Fibroblast of the aortic adventitia (primary cell): ENCODE measurements at places on chromosomes 3 and 15.

DNA sequence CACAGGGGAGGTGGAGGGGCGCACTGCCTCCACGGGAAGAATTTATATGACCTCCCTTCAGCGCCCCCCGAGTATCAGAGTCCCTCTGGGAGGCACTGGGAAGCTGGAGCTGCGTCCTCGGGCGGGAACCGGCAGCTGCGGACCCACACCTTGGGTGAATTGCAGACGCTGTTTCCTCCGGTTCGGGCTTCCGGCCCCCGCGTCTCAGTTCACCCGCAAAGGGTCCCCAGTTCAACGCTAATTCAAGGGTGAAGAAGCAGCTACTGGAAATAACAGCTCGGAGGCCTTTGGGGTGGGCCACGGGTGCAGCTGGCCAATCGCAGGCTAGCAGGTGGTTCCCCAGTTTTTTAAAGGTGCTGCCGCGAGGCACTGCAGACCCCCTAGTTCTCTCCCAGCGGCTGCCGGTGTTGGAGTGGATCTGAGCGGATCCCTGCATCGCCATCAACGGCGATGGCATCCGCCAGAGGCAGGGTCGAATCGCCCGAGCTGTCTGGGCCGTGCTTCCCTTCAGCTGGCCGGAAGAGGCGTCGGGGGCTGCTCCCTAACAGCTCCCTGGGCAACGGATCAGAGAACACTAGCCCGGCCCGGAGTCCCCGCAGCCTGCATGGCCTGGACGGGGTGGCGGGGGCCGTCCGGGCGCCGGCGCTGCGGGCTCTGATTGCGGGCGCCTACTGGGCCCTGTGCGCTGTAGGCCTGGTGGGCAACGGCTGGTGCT is 19.4 kb upstream of the ADAMTS7 start:
- DNase-seq, result no peak

DNA sequence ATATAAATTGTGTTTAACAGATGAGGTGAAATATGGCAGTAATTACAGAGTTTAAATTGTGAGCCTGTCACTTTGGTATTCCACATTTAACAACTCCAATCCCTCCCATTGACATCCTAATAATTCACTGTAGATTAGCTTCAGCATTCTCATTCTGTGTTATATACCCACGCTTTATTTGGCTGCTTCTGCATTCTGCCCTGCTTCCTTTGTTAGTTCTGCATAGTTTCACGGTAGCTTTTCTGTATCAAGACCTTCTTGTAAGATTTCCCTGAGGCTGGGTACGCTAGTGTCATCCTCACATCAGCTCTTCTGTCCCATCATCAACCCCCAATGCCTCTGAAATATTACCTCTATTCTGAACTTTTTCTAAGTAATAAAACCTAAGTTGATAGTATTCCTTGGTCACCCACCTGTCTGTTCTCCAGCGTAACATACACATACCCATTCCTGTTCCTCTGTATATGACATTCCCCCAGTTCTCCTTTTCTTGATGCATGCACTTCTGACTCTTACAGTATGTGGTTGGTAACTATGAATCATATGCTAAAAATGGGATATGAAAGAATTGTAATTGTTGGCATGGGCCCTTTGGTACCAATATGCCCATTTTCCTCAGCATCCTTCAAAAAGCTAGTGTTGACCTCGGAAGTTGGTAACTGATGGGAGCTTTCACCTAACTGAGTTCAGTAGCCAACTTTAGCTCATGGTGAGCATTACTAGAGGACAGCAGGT is 171.2 kb downstream of the KLHL25 start:
- peak; percentile 53 for DNase-seq

GRCh38 chr15:58065445-58066041 is at the start of gene ALDH1A2:
Gene ALDH1A2, minus strand, starts transcription at chr15:58065711. Its CDS starts 61 bp downstream, at chr15:58065650.
- DNase-seq, result no peak

GRCh38 chr3:32502946-32503286 is 264 bp upstream of the CMTM6 start:
- no peak for DNase-seq

DNA sequence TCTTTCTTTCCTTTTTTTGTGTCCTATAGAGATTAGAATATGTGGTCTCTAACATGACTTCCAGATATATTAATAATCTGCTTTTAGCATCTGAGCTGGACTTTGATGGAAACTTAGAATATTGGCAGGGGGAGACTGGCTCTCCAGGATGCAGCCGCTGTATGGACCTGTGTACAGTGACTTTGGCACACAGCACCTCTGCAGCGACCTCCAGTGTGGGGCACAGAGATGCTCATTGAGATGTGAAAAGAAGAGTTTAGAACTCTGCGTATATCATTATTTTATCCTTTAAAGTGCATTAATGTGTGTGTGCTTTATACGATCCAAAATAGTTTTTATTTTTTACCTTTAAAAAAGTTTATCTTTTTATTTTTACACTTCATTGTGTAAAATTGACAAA is 18.3 kb downstream of the CFAP161 start:
- no peak for DNase-seq

- peak; percentile 12 for DNase-seq
Measured at GRCh38 chr15:47870956-47871625, 153.8 kb downstream of the SEMA6D start.

GRCh38 chr3:98680723-98681122 is 82.4 kb upstream of the ST3GAL6 start:
- DNase-seq, result no peak

DNA sequence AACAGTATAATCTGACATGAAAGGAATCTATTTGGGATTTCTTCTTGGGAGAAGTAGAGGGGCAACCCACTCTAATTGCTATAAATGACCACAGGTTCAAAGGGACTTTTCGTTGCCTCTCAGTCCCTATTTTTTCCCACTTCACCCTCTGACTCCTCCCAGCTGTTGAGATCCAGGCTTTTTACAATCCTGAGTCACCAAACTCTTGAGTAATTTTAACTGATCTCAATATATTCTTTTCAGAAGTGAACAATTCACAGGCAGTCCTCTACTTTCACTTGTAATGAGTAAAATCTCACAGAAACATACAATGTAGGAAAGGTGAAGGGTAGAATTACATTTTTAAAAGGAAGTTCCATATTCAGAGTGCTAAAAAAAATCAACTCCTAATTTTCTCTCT is 44.6 kb downstream of the EIF4E3 start:
- peak; percentile 63 for DNase-seq

- no peak for DNase-seq
Measured at GRCh38 chr15:52636459-52636858, 42.7 kb downstream of the ATOSA start.

GRCh38 chr15:81225161-81225671 is 28.5 kb downstream of the IL16 start:
- DNase-seq, result peak; percentile 16

GRCh38 chr3:98521897-98522543 is 682 bp downstream of the CLDND1 start:
- DNase-seq, result peak; percentile 62

DNA sequence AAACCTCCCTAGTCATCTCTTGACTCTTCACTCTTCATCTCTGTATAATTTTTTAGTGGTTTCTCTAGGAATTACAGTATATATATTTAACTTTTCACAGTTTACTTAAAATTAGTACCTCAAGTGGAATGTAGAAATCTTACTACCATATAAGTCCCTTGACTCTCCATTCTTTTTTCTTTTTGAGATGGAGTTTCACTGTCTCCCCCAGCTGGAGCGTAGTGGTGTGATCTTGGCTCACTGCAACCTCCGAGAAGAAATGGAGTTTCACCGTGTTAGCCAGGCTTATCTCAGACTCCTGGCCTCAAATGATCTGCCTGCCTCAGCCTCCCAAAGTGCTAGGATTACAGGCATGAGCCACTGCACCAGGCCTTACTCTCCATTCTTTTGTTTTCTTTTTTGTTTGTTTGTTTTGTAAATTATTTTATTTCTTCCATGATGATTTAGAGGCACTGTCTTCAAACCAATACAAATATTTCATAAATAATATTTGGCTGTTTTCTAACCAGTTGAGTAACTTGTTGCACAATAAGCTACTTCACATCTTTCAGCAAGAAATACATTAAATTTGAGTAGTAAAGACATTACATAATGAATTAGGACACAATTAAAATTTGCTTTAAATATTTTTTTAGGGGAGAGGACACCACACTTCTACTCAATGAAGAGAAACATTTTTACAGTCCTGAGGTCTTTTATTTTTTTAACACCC is 144.8 kb downstream of the RBPMS2 start:
- DNase-seq, result peak; percentile 38

DNA sequence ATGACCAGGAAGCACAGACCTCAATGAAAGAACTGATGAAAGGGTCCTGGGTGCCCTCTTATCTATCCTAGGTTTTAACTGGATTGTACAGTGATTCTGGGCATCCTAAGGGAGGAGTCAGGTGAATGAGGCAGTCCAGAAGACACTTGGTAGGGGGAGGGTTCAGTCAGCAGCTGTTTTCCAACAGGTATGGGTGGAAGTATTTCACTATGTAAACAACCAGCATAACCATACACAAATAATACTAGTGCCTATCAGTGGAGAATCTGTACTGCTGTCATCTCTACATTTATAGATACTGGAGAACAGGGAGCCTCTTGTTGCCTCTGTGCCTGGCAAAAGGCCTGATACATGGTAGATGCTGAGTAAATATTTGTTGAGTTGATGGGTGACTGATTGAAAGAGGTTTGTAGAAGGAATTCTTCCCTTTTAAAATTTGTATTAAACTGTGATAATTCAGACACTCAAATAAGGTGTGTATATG is 328.5 kb downstream of the RBMS3 start:
- DNase-seq, result no peak

GRCh38 chr15:79887054-79887930 is 9.5 kb downstream of the MTHFS start:
- DNase-seq, result peak; percentile 27

DNA sequence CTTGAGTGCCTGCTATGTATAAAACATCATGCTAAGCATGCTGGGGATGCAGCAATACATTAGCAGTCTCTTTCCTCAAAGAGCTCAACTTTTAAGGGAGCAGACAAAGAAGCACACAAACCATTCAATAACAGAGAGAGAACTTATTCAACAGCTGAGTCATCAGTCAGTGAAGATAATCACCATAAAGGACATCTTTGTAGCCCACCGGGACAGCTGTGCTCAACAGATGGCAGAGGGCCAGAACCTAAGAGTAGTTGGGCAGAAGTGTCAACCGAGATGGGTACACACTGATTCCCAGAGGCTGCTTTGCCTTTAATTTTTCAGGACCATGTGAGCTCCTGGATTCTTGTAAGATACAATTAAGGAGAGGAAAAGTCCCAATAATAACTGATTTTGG is 4.2 kb upstream of the RAB8B start:
- no peak for DNase-seq

DNA sequence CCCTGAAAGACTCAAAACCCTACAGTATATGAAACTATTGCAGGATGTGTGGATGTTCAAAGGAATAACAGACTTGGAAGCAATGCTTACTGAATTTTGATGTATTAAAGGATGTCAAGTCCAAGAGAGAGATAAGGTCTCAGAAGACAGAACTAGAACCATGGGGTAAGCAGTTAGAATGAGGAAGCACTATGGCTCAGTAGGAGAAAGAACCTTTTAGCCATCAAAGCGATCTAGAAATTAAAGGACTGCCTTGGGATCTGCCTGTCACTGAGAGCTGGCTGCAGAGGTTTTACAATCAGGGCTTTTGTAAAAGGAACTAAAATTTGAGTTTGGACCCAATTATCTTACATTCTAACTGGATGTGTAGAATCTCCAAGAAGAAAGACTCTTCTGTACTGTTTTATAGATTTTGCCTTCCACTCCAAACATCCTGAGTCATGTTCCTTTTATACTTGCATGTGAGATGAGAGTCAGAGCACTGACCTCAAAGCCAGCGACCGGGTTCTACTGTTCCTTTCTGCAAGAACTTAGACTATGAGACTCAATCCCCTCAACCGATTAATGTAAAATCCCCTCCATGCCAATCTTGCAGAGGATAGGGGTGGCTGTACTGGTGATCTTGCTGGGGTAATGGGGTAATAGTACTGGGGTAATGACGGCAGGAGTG is 412.3 kb upstream of the TPRG1 start:
- DNase-seq, result no peak

GRCh38 chr15:63421433-63421832 is 39.8 kb upstream of the CA12 start:
- no peak for DNase-seq

GRCh38 chr3:36774052-36774451 is 9.7 kb upstream of the DCLK3 start:
- peak; percentile 17 for DNase-seq

DNA sequence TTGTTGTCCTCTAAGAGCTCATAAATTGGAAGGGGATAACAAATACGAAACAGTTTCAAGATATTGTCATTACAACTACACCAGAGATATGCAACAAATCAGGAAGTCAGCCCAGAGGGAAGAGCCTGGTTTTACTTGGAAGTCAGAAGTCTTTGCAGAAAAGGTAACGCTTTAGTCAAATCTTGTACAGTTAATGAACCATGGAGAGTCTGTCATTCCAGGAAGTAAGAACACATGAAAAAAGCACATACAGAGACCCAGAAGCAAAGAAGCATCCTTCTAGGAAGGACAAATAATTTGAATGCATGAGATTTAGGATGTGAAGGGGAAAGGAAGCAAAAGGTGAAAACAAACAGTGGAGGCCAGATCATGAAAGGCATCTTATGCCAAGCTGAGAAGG is 19.6 kb downstream of the DYNC1LI1 start:
- DNase-seq, result no peak

DNA sequence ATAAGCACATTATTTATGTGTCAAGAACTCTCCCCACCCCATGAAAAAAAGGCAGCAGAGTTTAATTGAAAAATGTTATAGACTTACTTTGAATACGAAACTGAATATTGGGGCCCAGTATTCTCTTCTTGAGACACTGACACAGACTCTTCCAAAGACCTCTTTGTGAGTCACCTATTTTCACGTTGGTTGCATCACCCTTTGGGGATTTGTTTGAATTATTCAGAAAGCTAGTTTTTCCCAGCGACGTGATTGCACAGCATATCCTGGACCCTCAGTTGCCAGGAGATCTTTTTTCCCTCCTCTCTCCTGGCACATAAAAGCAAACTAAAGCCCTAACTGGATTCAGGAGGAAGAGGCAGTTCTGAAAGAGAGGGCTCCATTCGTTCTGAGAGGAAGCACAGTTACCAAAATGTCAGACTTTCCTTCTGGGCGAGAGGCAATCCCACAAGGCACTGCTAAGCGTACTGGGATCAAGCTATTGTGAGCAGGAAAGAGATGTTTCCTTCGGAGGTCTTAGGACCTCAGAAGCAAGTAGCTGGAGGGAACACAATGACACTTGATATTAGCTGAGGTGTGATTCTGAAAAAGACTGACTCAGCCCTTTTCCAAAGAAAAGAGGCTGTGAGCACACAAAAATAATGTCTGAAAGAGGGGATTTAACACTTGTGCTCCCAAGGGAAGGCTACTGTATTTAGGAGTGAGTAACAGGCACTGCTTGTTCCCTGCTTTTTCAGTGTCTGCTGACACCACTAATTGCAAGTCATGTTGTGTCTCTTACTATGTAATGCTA is 65.8 kb upstream of the CADPS start:
- DNase-seq, result peak; percentile 39
